Foreskin keratinocyte (primary cell): ENCODE measurements at places on chromosomes 6 and 20. TPM values are rescaled to one million over a fixed set of nuclear protein-coding genes. Genes with fewer than 3 reads are reported as not detected.
A peak's percentile ranks its signal among the peaks of the same experiment; 100 is the strongest.

- DNase-seq: no peak
Measured at GRCh38 chr6:158573542-158573931, 13.6 kb downstream of the TMEM181 start.

DNA sequence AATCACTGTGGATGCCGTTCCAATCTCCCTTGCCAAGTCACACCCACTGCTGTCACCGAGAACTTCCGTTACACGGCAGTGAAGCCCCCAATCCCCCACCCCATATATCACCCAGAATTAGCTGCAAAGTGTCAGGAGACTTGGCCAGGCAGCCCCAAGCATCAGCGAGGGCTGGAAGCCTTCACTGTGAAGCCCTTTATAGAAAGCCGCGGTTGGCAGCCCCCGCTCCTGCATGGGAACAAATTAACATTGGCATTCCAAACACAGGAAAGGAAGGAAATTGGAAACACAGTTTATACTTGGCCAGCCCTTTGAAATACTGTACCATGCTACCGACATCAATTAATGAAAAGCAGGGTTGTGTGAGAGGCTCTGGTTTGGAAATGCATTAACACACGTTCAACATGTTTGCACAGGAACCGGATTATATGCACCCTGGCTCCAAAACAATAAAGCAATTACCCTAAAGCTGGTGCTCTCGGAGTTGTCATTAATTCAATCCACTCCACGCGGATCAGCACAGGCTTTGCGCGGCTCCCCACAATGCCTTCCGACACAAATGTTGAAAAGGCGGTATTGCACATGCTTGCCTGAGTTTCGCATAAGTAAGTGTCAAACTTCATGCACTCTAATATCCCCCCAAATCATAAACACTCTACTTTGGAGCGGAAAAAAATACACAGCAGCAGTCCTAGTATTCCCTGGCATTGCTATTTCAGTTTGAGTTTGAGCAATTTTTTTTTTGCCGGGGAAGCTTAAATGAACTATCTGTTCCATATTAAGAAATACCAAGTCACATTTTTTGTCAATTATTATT, 7.1 kb downstream of the BMP7 start:
- no peak for DNase-seq

Gene HTR1E
- total RNA-seq: not detected in 2 replicates

Gene LY6G6F
- total RNA-seq: not detected in 2 replicates

Gene SIRPB1
- total RNA-seq: 0.99 and 1.1 TPM in 2 replicates

- DNase-seq: no peak
Measured at GRCh38 chr20:32636283-32636682, 37.5 kb downstream of the C20orf203 start.

- no peak for DNase-seq
Measured at GRCh38 chr20:36101192-36101591, 53.3 kb upstream of the EPB41L1 start.

Gene TPX2
- 106 and 126 TPM in 2 replicates for total RNA-seq

DNA sequence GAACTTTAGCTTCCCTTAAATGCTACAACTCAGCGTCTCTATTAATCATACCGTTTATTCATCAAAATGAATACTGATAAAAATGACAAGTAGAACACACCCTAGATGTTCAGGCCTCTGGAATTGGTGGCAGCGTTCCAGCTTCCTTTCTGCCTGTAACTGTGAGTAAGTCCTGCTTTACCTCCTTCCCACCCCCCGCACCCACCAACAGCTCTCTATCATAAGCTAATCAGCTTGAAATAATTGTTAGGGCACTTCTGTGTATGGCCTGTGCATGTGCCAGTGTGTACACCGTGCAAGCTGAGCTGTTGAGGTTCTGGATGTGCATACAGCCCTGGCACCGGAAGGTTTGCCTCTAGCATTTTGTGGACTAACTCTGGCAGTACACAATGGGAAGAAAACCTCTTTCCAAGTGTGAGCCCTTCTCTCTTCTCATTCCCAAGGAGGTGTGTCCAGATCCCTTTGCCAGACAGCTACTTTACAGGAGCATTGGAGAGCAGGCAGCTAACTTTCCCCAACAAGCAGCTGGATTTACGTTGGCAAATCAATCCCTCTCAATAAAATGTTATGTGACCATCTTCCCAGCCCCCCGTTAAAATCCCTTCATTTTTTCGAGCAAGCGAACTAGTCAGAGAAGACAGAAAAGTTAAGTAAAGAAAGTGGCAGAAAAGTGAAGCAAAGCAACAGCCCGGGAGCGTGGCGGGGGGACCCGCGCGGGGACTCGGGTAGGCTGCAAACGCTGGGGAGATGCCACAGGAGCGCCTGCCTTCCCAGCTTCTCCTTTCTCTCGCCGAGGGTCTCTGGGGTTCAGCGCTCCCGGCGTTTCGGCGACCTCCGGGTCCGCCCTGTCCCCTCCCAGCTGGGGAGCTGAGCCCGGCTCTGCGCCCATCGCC, 803 bp upstream of the ADGRG6 start:
- peak; percentile 97 for DNase-seq

DNA sequence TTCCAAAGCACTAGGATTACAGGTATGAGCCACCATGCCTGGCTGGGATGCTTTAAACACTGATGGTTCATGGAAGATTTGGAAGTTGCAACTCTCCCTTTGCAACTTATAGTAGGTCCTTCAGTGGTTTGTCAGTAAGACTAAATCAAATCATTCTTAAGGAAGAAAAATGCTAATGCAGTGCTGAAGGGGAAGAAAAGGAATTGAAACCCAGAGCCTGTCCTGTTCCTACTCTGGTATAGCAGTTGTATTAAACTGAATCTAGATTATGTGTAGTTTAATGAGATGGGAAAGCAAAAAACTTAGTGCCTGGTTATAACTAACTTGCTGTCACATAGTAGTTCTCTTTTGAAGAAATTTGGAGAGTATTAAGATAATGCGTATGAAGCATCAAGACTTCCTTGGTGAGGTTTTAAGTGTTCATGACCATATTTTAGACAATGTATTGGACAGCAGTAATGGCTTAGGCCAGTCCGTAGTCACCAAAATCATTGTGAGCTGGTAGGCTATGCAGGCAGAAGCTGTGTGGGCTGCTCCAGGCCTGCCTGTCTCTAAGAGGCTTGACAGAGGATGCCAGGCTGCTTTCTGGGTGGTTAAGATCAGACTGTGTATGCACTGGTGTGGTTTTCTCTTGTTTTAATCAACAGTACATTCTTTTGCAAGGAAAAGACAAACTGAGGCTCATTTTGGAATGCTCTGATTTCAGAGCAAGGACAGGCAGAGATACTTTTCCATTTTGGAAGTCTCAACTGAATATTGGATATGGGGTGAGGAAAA, 14.0 kb downstream of the PAQR8 start:
- no peak for DNase-seq

GRCh38 chr6:16292432-16292831, 54.0 kb downstream of the GMPR start:
- no peak for DNase-seq

Gene TSPO2
- not detected in 2 replicates for total RNA-seq

Gene DSE
- total RNA-seq: 94.6 and 99.1 TPM in 2 replicates

- no peak for DNase-seq
Measured at GRCh38 chr6:66153247-66153646, 446.2 kb upstream of the EYS start.

DNA sequence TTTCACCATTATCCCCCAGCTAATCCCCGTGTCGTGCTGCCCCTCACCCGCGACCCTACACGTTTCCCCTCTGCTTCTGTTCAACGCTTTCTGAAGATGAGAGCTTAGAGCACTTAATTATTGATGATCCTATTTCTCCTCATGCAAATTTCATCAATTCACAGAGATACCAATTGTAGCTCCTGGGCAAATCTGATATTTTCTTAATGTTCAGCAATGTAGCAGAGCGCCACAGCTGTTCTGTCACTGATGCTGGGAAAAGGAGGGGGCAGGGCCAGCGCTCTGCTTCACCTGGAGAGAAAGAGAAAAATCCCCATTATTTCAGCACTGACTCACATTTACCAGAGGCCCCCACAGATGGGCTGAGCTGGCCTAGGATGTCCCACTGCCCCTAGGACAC, 121.2 kb downstream of the TTLL2 start:
- DNase-seq: no peak

DNA sequence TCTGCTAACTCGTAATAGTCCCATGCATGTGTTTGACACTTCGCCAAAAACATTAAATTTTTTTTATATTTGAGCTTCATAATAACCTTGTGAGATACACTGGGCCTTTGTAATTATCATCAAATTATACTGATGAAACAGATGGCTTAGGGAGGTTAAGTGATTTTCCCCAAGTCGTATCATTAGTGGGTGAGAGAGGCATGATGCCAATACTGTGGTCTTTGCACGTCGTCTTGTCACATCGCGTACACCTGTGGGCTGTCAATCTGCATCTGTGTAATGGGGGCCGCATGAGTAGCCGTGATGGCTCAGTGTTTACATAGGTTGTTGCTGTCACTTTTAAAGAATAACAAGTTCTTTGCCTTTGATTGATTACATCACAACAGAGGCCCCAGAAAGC, 1.7 kb downstream of the PRL start:
- DNase-seq: no peak

Gene RFX6
- not detected in 2 replicates for total RNA-seq

GRCh38 chr6:105746130-105746505, 340.0 kb upstream of the PRDM1 start:
- no peak for DNase-seq

GRCh38 chr6:32163559-32164258, 686 bp upstream of the EGFL8 start:
- no peak for DNase-seq

Gene CNR1
- not detected in 2 replicates for total RNA-seq

Gene BEND3
- total RNA-seq: 8.3 and 8.4 TPM in 2 replicates

Gene ZNF391
- total RNA-seq: 3.5 and 3.8 TPM in 2 replicates

DNA sequence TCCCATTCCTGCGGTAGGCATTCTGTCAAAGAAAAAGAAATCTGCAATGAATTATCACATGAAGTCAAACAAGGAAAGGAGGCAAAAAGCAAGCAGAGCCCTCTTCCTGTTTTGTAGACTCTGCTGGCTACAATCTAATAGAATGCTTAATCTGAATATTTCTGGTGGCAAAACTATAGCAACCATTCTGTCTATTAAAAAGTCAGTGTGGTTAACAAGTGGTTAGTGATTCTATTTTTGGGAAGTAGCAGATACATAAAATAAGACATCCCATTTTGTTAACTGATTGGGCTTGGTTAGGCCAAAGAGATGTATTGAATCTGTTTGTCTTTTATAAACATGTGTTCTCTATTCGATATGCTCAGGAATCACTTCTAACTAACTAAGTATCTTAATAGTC, 442.3 kb downstream of the CDC5L start:
- no peak for DNase-seq

DNA sequence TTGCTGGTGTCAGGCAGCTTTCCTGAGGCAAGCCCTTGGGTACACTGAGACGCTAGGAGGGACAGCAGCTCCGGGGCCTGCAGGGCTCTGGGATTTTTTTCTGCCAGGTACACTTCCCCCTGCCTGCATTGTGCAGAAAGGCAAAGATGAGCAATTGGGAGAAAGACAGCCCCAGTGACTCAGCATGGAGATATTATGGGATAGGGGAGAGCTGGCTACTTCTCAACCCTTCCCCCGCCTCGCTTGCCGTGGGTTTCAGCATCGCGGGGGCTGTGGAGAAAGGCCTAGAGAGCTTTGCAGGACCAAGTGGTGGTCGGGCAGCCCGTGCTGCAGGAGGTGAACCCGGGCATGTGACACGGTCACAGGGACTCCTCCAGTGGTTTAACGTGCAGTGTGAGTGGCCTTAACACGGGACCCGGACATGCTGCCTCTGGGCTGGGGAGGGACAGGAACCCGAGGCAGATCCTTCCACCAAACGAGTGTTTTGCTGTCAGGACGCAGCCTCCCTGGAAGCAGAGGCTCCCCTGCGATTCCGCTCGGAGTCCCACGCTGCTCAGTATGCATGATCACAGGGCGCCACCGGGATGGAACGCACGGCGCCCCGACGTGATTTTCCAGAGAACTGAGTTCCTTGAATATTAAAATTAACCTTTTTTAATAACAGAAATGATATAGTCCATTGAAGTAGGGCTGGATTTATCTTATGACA, 139.9 kb downstream of the CDH4 start:
- DNase-seq: peak; percentile 56

- no peak for DNase-seq
Measured at GRCh38 chr6:83488861-83489260, 23.5 kb upstream of the PRSS35 start.

Gene SRSF12
- 0.32 and 0.51 TPM in 2 replicates for total RNA-seq

GRCh38 chr20:50734730-50735679, 3.6 kb downstream of the PARD6B start:
- DNase-seq: no peak

- no peak for DNase-seq
Measured at GRCh38 chr6:166435574-166435973, 52.8 kb upstream of the MPC1 start.

Gene NRSN1
- total RNA-seq: not detected in 2 replicates

GRCh38 chr6:56314683-56315523, 67.5 kb upstream of the COL21A1 start:
- DNase-seq: peak; percentile 42

Gene PCED1A
- 7.9 and 9.8 TPM in 2 replicates for total RNA-seq

Gene MAPK13
- total RNA-seq: 34.0 and 36.5 TPM in 2 replicates

Gene MOG
- not detected in 2 replicates for total RNA-seq

Gene IMPG1
- total RNA-seq: not detected in 2 replicates
